ENCODE measurements at places on chromosomes 1 and 21. TPM values are rescaled to one million over a fixed set of nuclear protein-coding genes. Genes with fewer than 3 reads are reported as not detected.

Gene KIF21B
- 4.7 TPM for total RNA-seq

Gene APOBEC4
- not detected for total RNA-seq

Gene CFHR3
- total RNA-seq = 0.81 TPM

Gene FCAMR
- total RNA-seq = not detected

Gene IFNAR2
- 15.2 TPM for total RNA-seq

Measured in thoracic aorta (tissue), 2 donors.